Dermis blood vessel endothelial cell (primary cell): ENCODE measurements at places on chromosomes 5 and 9. TPM values are rescaled to one million over a fixed set of nuclear protein-coding genes. Genes with fewer than 3 reads are reported as not detected.

Gene LRRC19
- not detected in 2 replicates for total RNA-seq

Gene FAM153A
- total RNA-seq: not detected in 2 replicates

Gene CDH6
- 0.56 and 1.5 TPM in 2 replicates for total RNA-seq

Gene TENT4A
- 7.8 and 12.2 TPM in 2 replicates for total RNA-seq

Gene NUTM2F
- total RNA-seq: not detected in 2 replicates

Gene ACTBL2
- 0.05 and 0.17 TPM in 2 replicates for total RNA-seq

Gene EMB
- total RNA-seq: under 0.01 and 0.05 TPM in 2 replicates

Gene CCNI2
- total RNA-seq: 0.34 and 0.51 TPM in 2 replicates

Gene DMRT3
- not detected in 2 replicates for total RNA-seq

Gene NPM1
- total RNA-seq: 1,135 and 1,923 TPM in 2 replicates

Gene GMCL2
- total RNA-seq: not detected in 2 replicates

Gene CDH9
- not detected in 2 replicates for total RNA-seq

Gene TUSC1
- 9.4 and 13.1 TPM in 2 replicates for total RNA-seq

Gene KIF24
- total RNA-seq: 1.0 and 5.6 TPM in 2 replicates

Gene RANBP17
- total RNA-seq: 8.7 and 16.3 TPM in 2 replicates

Gene STKLD1
- total RNA-seq: 0.47 and 1.2 TPM in 2 replicates

Gene CATSPER3
- total RNA-seq: 0.34 TPM in 1 of 2 replicates, not detected in the other

Gene MAPKAP1
- 82.5 and 84.4 TPM in 2 replicates for total RNA-seq

Gene RASGRF2
- 25.6 and 26.4 TPM in 2 replicates for total RNA-seq

Gene SPINK4
- not detected in 2 replicates for total RNA-seq

Gene KIF3A
- 7.0 and 9.4 TPM in 2 replicates for total RNA-seq
